Kidney (tissue), 22 donors: ENCODE measurements at places on chromosomes 13 and 19.

GRCh38 chr19:55386493-55386971, 800 bp downstream of the RPL28 start:
- no peak for DNase-seq

GRCh38 chr13:70960841-70961443, 852.7 kb upstream of the KLHL1 start:
- peak; percentile 40 for DNase-seq

GRCh38 chr13:111916201-111916600, 150.7 kb upstream of the SOX1 start:
- no peak for DNase-seq

GRCh38 chr13:31518645-31519044, 220.7 kb upstream of the RXFP2 start:
- DNase-seq: peak; percentile 70

- peak; percentile 74 for DNase-seq
Measured at GRCh38 chr19:42074513-42075363, 1.2 kb upstream of the ZNF574 start.

- DNase-seq: no peak
Measured at GRCh38 chr13:30142486-30143211, 164.7 kb downstream of the KATNAL1 start.
